ENCODE measurements at places on chromosomes 12 and 14.
A peak's percentile ranks its signal among the peaks of the same experiment; 100 is the strongest.

DNA sequence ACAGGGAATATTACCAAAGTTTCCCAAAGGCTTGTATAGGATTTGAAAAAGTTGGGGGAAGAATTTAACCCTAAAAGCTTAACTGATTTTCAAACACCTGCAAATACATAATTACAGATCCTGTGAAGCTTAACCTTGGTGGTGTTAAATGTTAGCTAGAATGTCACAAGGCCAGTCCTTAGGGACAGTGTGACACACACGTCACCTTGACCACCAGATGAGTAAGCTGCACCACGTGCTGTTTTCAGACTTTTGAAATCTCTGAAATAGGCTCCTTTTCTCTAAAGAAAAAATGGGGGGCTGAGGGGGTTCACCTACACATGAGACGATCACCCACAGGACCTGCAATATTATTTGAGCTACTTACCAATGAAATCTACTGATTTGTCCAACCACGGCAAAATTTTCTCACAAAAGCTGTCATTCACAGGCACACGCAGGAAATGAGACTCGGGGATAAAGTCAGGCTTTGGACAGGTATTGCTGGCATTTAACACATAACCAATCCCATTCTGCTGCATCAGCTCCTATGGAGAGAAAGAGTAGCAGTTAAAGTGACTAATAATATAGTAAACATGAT, 75.9 kb downstream of the DUSP16 start:
- ATAC-seq = peak; percentile 11

- no peak for ATAC-seq
These were observed 59.1 kb downstream of the TBC1D30 start for GRCh38 chr12:64883264-64884163.

DNA sequence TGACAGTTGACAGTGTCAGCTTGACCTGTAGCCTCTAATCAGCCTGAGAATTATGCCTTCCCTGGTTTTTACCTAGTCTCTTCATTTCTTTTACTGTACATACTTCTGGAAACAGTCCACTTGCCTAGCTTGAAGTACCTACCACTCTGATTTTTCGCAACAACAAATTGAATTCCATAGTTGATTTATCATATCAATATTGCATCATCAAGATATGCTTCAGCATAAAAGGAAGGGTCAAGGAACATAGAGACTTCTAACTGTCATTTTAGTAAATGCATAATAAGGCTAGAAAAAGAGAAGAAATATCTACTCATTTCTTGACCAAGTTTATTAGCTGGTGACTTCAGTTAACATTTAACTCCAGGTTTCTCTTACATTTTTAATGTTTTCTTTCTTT, 174.2 kb upstream of the FAR2 start:
- ATAC-seq = no peak

DNA sequence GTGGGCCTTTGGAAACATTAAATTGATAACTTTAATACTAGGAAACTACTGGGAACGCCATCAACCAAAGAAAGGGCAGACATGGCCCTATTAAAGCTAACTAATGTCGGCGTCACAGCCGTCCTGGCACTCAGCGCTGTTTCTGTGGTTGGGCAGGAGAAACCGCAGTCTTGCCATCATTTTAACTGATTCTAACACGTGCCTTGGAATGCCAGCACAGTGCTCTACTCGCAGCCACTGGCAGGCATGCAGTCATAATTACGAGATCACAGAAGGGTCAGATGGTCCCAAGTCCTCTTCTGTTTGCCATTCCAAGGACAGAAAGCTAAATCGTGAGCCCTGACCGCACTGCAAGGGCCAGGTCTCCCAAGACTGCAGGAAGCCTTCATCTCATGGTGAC, 75.2 kb downstream of the RIMBP2 start:
- no peak for ATAC-seq

- ATAC-seq = no peak
These were observed 227.5 kb upstream of the LRIG3 start for GRCh38 chr12:59147791-59148190.

DNA sequence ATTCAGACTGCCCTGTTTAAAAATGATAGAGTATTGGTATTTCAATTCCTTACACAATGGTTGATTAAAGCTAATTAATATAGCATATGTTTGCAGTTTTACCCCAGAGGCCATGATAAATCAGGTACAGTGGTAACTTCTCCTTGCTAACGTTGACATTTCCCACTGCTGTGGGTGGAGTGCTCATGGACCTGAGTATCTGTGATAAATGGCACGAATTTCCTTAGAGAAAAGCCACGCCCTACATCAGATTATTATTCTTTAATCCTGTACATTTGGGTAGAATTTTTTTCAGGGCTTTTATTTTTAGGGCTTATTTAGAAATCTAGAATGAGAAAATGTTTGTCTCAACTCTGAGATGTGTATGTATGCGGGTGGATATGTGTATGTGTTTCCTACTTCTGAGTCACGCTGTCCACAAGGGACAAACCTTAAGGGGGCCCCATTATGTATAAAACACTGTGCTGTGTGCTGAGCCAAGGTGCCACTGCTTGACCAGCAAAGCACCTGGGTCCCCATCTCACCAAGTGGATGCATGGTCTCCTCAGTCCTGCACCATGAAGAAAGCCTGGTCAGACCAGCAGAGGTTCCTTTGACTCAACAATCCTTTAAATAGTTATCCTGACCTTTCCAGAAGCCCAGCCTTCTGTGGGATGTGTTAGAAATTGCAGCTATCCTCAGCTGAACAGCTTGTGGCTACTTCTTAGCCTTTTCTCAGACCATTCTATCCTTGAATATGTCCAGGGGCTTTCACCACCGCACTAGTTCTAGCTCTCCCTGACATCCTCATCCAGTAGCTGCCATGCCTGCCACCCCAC, 57.9 kb upstream of the STK38L start:
- ATAC-seq = no peak

DNA sequence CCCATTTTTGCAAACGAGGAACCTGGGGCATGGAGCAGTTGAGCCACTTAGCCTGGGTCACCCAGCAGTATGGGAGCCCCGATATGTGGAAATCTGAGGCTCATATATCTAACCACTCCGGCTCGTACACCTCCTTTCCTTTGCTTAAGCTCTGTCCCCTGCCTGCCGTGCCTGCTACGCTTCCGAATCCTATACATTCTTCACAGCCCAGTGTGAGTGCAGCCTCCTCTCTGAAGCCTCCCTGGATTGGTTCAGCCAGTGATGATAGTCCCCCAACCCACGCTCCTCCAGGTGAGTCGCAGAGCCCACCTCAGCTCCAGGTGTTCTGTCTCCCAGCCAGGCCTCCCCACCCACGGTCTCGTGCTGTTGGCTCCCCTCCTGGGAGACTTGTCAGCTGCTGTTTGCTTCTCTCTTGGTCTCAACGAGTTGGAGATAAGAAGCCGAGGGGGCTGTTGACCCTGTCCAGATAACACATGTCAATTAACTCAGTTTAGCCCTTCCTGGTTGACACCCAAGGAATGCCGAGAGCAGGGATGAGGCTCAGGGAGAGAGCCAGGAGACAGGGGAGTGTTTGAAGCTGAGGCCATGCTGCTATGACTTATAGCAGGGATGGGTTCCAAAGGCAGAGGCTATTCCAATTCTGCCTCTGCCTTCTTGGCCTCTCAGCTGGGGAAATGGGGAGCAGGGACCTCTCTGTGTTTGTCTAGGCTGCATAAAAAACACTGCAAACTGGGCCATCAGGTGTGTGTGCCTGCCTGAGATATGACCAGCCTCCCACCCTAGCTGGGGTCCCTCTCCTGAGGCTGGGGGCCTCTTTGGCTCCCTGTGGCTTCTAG, 19.0 kb downstream of the SDSL start:
- ATAC-seq = no peak

DNA sequence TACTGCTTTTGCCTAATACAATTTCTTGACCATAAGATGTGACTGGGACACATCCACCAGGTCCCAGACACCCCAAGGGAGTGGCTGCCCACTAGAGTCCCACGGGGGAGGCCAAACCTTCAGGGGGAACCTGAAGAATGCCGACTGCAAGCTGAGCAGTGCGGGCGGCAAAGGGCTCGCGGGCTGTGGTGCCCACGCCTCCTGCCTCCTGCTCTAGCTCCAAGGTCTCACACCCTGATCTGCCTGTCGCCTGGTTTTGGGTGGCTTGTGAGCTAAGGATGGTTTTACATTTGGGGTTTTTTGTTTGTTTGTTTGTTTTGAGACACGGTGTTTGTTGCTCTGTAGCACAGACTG, 75.2 kb downstream of the MOK start:
- ATAC-seq = no peak

DNA sequence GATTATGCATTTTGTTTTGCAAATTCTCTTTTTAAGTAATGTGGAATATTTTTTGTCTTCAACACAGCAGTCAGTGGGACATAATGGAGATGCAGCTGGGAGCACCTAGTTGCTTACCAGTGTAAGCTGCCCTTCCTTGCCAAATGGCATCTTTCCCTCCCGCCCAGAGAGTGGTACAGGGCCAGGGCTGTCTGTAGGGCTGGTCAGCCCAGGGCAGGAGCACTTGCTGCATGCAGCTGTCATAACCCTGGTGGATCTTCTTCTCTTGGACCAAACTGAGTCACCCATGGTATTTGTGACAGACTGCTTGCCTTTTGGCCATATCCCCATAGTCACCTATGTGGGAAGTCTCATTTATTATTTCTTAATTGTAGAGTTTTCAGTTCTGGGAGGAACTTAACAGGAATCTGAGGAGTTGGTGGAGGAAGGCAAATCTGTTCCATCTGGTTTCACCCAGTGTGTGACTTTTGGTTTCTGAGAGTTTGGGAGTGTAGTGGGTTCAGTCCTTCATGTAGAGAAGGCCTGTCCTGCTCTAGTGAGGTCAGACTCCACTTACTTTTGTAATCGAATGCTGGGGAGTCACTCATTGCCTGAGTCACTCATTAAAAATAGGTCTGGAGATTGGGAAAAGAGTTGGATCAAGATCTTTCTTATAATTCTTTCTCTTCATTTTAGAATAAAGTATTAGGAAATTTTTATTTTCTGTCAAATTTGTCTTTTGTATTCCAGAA, 62.0 kb upstream of the ASPG start:
- no peak for ATAC-seq

DNA sequence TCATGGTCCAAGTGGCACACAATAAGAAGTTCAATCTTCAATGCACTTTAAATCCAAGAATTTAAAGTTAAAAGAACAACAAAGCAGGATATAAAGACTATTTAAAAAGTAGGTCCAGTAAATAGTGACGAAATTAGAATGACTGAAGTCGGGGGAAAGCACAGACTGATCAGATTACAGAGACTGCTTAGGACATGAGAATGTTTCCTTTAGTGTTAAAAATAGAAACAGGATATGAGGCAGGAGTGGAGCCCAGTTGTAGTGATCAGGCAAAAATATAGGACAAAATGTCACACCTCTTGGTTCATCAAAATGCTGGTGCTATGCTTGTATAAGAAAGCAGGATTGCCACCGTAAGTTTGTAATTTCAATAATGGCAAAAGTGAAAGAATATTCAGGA, 52.2 kb upstream of the CD163 start:
- no peak for ATAC-seq

GRCh38 chr12:110929818-110930217, 9.4 kb upstream of the MYL2 start:
- no peak for ATAC-seq

DNA sequence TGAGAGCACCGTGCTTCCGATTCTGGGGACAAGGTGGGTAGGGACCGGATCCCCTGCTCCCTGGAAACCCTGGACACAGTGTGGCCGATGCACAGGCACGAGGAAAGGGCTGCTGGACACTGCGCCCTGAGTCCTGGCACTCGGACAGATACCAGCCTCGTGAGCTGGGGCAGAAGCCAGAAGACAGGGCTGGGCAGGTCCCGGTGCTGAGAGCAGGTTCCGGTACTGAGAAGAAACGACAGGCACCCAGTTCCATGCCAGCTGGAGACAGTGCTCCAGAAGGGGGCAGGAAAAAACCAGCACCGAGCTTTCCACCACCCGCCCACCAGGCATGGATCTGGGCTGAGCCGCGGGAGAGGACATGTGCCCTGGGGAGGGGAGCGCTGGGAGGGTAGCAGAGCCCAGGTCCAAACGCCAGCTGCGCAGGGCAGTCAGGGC, 6.5 kb downstream of the XRCC3 start:
- ATAC-seq = no peak

GRCh38 chr12:64268409-64268808, 46.3 kb upstream of the KICS2 start:
- no peak for ATAC-seq

DNA sequence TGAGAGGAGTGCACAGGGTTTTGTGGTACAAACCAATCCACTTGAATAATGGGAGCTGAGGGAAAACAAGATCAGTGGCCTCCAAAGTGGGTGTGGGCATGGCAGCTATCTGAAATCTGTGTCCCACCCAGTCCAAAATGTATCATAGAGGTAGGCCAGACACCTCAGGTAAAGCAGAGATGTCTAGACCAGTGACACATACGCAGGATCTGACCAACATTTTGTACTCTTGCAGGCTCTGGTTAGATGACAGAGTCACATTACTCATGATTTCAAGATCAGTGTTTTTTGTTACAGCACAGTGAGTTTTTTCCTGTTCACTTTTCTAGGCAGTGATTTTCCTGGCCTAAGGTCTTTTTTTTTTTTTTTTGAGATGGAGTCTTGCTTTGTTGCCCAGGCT, 211.8 kb downstream of the PCNX1 start:
- peak; percentile 95 for ATAC-seq

- no peak for ATAC-seq
These were observed 501.6 kb downstream of the EGLN3 start for GRCh38 chr14:33449268-33449667.

DNA sequence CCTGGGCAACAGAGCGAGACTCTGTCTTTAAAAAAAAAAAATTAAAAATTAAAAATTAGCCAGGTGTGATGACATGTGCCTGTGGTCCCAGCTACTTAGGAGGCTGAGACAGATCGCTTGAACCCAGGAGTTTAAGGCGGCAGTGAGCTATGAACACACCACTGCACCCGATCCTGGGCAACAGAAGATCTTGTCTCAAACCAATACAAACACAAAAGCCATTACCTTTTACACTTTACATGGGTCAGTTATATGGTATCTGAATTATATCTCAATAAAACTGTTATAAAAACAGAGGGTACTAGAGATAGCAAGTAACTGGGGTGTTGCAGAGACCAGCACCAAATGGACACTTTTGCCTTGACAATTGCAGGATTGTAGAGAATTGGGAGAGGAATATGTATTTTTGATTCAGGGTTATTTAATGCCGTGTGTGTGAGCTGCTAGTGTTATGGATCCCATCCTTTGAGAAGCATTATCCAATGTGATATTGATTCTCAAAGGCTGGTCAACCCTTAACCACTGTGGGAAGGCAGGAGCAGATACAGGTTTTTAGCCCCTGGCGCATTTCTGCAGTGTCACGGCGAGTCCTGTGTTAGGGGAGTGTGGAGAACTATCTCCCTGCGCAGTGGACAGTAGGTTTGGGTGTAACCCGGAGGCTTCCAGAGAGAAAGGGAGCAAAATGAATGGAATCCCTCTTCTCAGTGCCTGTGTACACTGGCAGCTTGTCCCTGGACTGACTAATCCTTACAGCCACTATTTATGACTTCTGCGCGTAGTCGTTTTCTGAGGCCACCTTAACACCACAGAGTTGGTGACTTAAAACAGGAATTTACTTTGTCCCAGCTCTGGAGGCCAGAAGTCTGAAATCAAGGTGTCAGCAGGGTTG, 4.3 kb downstream of the PSMD9 start:
- ATAC-seq = no peak

Measured in activated CD4-positive, CD25-positive, alpha-beta regulatory T cell treated with anti-CD3 and anti-CD28 coated beads, Interleukin-2, amount 50 U/mL, for 24 hours (primary cell).